Fibroblast of pulmonary artery (primary cell): ENCODE measurements at places on chromosomes 13 and 19.

DNA sequence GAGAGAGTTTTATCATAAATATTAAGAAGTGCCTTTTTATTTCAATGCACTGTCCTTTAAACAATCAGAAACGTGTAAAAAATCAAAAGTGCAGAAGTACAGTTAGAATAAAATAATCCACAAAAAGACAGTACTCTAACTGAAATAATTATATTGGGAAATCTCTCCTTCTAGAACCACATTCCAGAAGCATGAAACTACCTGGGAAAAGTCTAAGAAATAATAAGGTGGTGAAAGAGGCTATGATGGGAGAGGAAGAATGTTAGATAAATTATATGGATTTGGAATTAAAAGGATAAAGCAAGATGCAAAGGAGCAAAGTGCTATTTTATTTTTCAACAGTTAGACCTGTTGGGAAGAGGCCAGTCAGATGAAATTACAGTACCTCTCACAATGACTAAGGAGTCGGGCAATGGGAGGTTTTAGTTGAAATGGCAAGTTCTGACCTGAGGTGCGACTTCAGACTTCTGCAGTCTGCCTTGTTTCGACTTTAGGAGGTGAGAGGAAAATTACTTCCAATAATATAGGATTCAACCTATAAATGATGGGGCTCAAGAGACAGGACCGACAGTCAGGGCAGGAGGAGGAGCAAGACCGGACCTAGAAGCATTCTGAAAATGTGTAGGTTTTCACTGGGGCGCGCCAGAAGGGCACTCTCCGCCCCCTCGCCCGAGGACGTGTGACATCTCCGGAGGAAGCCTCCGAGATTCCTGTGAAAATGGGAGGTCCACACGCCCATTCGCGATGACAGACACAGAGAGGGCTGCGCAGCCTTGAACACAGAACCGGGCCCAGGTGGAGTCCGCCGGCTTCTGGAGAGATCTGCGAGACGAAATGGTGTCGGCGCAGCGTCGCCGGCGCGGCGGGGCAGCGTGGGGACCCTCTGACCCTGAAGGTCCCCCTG lies 717 bp downstream of the SPRYD7 start:
- DNase-seq = peak; percentile 70

DNA sequence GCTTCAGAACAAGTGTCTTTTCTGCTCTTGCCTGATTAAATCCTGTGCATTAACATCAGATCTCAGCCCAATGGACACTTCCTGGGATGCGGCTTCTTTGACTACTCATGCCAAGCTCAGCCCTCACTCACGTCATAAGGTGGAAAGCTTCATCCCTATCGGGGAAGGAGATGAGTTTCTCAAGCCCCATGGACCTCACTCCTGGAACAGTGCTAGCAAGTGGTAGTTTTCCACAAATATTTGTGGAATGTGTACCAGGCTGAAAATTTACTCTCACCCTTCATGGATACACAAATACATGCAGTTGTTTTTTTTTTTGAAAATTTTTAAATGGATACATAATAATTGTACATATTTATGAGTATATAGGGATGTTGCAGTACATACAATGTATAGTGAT lies 34.6 kb upstream of the FARP1 start:
- DNase-seq = peak; percentile 36

GRCh38 chr19:15231271-15231670 lies 977 bp downstream of the EPHX3 start:
- DNase-seq = no peak

- DNase-seq = peak; percentile 91
These were observed at the start of gene ZNF529 for GRCh38 chr19:36573020-36573894. Gene ZNF529, minus strand, starts transcription at chr19:36573292. Its CDS starts 946 bp downstream, at chr19:36572346.

GRCh38 chr13:100300708-100301107 lies 211.8 kb downstream of the PCCA start:
- DNase-seq = no peak

- DNase-seq = no peak
These were observed 10.3 kb downstream of the C19orf81 start for GRCh38 chr19:50659318-50660087.

- no peak for DNase-seq
These were observed 143.9 kb downstream of the PCDH9 start for GRCh38 chr13:67086260-67086659.

DNA sequence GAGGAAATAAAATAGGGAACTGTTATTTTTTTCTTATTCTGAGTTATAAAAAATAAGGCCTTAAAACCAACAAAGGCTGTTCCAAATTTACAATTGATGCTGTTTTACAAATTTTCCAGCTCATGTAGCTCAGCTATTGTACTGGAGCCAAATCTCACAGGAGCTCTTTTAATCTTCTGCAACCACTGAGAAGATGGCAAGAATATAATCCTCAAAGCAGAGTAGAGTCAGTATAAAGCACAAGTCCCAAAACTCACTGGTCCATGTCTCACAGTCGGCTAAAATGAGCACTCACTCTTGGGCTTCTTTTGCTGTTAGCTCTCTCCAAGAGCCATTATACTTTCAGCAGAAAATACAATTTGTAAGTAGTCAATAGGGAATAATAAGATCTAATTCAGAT lies 1074.4 kb upstream of the PRR20A start:
- DNase-seq = no peak

GRCh38 chr13:36067746-36068381 lies 63.3 kb downstream of the DCLK1 start:
- no peak for DNase-seq

- no peak for DNase-seq
These were observed 9.8 kb downstream of the BICRA start for GRCh38 chr19:47618771-47619170.

- DNase-seq = no peak
These were observed 170.7 kb upstream of the TSHZ3 start for GRCh38 chr19:31519908-31520307.

DNA sequence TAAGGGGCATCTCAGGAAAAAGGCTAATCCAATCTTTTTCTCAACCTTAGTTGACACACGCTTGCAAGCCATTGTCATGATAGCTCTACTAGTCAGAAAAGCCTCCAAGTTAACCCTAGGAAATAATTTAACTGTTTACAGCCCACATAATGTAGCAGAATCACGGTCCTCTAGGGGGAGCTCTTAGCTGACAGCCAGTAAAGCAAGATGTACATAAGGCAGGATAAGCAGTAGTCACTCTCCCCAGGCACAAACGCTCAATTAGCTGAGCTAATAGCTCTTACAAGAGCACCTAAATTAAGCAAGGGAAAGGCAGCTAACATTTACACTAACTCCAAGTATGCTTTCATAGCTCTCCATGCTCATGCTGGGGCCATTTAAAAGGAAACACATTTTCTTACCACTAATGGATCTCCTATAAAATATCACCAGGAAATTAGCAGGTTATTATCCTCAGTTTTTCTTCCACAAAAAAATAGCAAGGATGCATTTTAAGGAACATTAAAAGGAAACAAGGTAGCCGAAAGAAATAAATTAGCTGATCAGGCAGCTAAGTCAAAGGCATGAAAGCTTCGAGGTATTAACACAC lies 33.7 kb upstream of the ZSCAN5A start:
- peak; percentile 21 for DNase-seq

- DNase-seq = peak; percentile 67
These were observed 8.7 kb downstream of the BRD4 start for GRCh38 chr19:15323496-15324235.

DNA sequence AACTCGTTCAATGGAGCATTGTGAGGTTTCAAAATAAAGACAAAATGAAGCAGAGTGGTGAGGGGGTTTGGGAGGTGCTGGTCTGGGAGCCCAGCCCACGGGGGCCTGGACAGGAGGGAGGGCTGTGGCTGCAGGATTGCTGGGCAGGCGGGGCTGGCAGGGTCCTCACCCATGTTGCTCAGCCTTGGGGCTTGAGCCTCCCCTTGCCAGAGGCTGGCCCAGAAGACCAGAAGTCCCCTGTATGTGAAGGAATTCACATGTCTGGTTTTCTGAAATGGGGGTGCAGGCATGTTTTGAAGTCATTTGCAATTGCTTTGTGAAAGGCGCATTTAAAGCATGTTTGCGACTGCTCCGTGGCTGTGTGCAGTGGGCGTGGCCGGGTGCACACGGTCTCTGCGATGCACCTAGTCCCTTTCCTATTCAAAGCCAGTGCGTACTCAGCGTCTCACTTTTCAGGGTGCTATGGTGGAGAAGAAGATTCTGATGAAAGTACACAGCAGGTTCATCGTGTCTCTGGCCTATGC lies 2.3 kb downstream of the GRK1 start:
- DNase-seq = no peak

GRCh38 chr13:112768795-112769481 lies 79.1 kb downstream of the ATP11A start:
- DNase-seq = no peak

DNA sequence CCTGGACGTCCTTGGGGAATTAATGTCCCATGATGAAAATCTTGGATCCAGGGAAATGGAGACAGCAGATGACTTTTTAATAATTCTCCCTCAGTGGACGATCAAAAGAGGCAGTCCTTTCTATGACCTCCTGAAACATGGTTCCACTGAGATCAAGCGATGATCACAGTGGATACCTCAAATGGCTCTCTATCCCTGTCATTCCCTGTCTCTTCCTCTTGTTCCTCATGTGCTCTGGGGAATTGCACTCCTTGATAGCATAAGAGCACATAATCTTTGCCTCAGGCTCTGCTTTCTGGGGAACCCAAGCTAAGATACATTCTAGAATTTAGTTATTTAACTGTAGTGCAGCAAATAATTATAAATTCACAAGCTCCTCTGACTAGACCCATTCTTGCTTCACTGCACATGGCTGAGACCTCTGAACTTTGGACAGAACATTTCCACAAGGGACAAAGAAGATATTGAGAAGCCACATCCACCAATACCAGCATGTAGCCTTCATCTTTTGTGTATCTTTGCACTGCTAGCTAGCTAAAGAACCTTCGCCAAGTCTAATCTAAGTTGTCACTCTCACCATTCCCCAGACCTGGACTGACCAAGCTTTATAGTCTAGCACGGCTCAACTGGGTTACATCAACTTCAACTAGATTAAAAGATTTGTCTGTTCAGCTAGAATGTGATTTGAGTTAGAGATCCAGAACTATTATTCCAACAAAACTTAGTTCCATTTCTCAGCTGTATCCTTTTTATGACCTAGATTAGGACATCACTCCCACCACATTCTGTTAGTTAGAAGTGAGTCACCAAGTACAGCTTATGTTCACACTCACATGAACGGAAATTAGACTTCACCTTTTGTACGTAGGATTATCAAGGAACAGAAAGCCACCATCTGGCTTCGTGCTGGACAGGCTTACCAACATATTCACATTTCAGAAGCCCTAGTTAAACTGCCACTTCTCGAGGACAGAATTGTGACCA lies 142.7 kb downstream of the SUCLA2 start:
- peak; percentile 78 for DNase-seq

DNA sequence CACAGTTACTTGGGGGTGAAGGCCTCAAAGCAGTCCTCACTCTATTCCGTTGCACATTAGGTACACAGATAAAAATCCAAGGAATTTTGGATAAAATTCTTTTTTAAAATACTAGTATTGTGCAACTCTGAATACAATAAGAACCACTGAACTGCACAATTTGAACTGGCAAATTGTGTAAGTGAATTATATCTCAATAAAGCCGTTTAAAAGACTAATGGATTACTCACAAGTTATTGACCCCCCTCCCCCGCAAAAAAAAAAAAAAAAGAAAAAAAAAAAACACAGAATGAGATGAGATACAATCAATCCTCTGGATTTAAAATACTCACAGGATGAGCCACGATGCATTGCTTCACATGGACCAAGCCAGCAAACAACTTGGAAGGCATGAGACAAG lies 86.4 kb downstream of the CRYL1 start:
- DNase-seq = peak; percentile 45

DNA sequence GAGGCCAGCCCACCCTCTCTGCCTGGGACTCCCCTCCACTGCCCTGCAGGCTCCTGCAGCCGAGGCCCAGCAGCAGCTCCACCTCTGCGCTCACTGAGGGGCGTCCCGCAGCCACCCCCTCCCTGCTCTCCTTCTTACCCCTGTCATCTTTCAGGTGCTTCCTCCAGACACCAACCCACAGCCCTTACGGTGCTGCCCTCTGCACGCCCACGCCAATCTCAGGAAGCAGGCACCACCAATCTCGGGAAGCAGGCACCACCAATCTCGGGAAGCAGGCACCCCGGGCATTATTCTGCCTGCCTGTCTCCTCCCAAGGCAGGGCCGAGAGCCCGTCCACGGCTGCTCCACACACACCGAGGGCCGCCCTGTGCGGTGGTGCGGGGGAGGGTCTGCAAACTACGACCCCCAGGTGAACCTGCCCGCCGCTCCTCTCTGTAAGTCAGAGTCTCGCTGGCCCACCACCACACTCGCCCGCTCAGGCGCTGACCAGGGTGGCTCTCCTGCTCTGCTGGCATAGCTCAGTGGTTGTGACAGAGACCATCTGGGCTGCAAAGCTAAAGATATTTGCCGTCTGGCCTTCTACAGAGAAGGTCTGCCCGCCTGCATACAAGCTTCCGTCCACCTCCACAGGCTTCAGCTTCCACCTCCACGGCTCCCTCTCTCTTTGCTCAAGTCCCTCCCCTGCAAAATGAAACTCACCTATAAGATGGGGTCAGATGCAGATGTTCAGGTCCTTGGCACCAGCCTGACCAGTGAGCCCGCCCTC lies 2.9 kb downstream of the LSM7 start:
- no peak for DNase-seq

- no peak for DNase-seq
These were observed 58.7 kb downstream of the IER2 start for GRCh38 chr19:13208672-13209483.

GRCh38 chr13:61410266-61410665 lies 5.4 kb downstream of the PCDH20 start:
- no peak for DNase-seq

DNA sequence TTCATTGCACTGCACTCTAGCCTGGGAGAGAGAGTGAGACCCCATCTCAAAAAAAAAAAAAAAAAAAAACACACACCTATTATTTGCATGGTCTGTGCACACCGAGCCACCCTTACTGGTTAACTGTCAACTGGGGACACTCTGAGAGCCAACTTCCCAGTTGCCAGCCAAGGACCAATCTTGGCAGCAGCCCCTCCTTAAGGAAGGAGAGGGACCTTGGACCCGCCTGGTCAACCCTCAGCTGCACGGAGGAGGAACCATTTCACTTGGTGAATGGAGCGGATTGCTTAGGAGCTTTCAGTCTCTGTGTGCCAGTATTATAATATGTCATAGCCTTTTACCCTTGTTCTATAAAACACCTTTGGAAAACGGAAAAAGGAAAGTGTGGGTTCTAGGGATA lies 24.9 kb downstream of the MICOS13 start:
- DNase-seq = no peak

DNA sequence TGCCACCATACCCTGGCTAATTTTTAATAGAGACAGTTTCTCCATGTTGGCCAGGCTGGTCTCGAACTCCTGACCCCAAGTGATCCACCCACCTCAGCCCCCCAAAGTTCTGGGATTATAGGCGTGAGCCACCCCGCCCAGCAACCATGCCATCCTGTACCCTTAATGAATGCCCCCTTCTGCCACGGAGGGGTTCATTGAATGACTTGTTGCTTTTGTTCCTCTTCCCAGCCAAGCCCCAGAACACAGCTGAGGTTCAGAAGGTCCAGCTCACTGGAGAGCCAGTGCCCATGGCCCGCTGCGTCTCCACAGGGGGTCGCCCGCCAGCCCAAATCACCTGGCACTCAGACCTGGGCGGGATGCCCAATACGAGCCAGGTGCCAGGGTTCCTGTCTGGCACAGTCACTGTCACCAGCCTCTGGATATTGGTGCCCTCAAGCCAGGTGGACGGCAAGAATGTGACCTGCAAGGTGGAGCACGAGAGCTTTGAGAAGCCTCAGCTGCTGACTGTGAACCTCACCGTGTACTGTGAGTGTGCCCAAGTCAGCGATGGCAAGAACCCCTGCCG lies 6.0 kb downstream of the PVR start:
- DNase-seq = no peak
